ENCODE measurements at places on chromosomes 11 and 22.

- DNase-seq: no peak
Measured at GRCh38 chr22:40314041-40314440, 32.3 kb upstream of the ADSL start.

GRCh38 chr22:36424901-36425579 is 37.3 kb upstream of the MYH9 start:
- DNase-seq: no peak

DNA sequence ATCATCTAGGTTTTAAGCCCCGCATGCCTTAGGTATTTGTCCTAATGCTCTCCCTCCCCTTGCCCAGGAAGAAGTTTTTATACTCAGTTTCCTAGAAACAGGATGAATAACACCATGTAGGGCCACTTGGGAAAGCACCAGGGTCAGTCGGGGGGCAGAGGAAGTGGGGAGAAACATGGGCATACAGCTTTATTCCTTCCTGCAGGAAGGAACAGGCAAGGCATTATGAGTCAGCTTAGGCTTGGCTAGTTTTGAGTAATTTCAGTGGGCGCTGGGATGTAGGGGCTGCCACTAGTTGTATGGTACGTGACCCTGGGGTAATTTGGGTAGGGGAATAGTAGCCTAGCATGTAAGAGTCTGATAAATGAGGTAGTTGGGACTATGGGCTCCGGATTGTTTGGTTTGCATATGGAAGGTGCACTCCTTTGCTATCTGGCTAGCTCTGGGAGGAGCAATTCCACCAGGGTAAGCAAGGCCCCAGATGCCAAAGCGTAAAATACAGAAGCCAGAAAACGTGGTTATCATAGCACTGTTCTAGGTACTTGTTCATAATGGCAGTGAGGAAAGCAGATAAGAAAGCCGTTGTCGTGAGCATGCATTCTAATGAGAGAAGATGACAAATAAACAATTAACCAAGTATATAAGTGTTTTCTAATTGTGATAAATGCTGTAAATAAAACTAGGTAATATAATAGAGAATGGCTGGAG is 24.8 kb downstream of the ACER3 start:
- DNase-seq: no peak

DNA sequence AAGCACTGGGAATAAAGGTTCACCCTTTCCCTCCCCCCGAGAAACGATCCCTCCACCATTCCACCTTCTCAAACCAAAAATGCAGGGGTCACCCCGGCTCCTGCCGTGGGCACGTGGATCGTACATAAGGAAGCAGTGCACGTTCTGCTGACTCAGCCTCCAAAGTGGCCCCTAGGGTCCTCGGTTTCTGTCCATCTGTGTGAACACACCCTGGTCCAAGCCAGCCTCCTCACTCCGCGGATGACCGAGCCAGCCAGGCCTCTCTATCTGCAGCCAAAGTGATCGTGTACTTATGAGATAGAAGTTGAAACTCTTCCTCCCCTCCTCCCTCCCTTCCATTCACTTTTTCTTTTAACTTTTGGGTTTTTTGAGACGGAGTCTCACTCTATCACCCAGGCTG is 16.2 kb downstream of the C11orf24 start:
- no peak for DNase-seq

- no peak for DNase-seq
Measured at GRCh38 chr11:14819596-14819995, 72.4 kb downstream of the CYP2R1 start.
